ENCODE measurements at places on chromosomes 1 and 21. TPM values are rescaled to one million over a fixed set of nuclear protein-coding genes. Genes with fewer than 3 reads are reported as not detected.

DNA sequence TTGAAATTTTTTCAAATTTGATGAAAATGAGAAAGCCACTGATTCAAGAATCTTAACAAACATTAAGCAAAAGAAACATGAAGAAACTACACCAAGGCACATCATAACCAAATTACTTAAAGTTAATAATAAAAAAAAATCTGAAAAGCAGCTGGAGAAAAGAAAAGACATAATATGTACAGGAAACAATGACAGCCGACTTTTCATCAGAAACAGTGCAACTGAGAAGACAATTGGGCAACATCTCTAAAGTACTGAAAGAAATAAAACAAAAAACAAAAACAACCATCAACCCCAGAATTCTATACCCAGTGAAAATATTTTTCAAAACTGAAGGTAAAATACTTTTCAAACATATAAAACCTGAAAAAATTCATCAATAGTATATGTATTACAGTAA, 73.8 kb upstream of the DMRTA2 start:
- no peak for DNase-seq

DNA sequence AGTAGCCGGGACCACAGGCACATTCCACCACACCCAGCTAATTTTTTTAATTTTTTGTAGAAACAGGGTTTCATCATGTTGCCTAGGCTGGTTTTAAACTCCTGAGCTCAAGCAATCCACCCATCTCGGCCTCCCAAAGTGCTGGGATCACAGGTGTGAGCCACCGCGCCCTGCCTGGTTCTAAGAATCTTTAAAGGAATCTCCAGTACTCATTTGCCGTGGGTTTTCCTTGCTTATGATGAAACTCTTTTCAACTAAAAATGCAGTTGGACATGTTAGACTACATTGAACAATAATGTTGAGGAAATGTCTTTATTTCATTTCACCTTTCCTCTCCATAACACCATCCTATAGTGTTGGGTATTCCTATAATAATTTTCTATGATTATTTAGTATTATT, 121.6 kb downstream of the ZNF281 start:
- no peak for DNase-seq

The TCHHL1 gene
- not detected for total RNA-seq

GRCh38 chr1:178031856-178032320, 62.0 kb upstream of the RASAL2 start:
- no peak for DNase-seq

GRCh38 chr1:16433030-16433429, 4.2 kb downstream of the SPATA21 start:
- no peak for DNase-seq

DNA sequence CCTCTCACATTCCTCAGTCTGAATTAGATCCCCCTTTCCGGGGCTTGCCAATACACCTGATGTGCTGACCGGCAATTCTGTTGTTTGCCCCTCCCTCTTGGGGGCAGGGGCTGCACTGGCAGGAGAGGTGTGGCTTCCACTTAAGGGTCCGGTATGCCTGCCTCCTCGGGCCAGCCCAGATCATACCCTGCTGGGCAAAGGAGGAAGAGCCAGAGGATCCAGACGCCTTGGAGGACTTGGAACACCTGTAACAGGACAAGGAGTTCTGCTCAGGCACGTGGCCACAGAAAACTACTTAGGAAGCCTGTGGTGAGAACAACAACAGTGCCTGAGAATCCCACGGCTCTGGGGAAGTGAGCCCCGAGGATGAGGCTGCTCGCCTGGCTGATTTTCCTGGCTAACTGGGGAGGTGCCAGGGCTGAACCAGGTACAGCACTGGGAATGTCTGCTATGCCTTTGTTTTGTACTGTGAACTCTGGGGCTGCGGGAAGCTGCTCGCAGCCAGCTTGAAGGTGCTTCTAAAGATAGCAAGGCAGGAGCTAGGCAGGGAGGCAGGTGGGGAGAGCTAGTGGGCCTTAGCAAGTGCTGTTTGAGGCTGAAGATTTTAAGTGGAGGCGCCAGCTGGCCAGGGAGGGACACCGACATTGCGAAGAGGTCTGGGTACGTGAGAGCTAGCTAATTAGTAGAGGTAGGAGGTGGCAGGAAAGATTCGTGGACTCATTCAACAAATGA, at the start of gene SMPDL3B:
SMPDL3B (plus strand) TSS at position 183 of the 732 bp plus-strand sequence; CDS start at position 367, 184 bp downstream.
- DNase-seq = no peak

The RPTN gene
- total RNA-seq = not detected

DNA sequence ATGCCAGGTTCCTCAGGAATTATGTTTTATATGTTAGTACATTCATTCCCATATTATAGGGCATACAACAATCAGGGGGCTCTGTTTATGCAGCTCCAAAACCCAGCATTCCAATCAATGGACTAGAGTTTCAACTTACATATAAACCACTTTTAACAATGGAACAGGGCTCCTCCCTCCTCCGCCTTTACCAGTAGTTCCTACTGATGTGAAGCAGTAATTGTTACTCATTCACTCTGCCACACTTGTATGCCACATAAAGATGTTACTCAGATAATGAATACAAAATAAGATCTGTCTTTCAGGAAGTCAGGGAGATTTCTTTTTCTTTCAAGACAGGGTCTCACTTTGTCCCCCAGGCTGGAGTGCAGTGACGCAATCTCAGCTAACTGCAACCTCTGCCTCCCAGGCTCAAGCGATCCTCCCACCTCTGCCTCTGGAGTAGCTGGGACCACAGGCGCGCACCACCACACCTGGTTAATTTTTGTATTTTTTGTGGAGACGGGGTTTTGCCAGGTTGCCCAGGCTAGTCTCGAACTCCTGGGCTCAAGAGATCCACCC, 17.1 kb downstream of the ZNF281 start:
- DNase-seq = no peak
